Stimulated activated CD8-positive, alpha-beta memory T cell treated with anti-CD3 and anti-CD28 coated beads, Interleukin-2, amount 100 ng/mL, for 1 hour (primary cell): ENCODE measurements at places on chromosomes 7 and 10.

DNA sequence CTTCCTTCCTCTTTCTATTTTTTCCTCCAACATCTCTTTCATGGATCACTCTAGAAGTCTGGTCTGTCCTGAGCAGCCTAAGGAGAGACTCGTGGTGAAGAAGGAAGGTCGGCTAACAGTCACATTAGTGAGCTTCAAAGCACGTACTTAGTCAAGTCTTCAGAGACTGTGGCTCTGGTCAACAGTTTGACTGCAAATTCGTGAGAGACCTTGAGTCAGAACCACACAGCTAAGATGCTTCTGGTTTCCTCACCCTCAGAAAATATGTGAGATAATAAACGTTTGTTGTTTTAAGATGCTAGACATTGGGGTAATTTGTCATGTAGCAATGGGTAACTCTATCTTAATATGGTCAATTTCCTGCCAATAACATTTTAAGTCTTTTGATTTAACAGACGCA is 126.2 kb upstream of the LRRN3 start:
- DNase-seq = no peak

GRCh38 chr10:113158183-113158582 is 208.1 kb downstream of the TCF7L2 start:
- no peak for DNase-seq

- no peak for DNase-seq
These were observed 66.4 kb upstream of the SCIN start for GRCh38 chr7:12504149-12504548.

- DNase-seq = no peak
These were observed 32.4 kb upstream of the GRB10 start for GRCh38 chr7:50815138-50815537.

- no peak for DNase-seq
These were observed 28.1 kb downstream of the OAT start for GRCh38 chr10:124390471-124391187.

- no peak for DNase-seq
These were observed 98.7 kb downstream of the ETV1 start for GRCh38 chr7:13890793-13891192.

DNA sequence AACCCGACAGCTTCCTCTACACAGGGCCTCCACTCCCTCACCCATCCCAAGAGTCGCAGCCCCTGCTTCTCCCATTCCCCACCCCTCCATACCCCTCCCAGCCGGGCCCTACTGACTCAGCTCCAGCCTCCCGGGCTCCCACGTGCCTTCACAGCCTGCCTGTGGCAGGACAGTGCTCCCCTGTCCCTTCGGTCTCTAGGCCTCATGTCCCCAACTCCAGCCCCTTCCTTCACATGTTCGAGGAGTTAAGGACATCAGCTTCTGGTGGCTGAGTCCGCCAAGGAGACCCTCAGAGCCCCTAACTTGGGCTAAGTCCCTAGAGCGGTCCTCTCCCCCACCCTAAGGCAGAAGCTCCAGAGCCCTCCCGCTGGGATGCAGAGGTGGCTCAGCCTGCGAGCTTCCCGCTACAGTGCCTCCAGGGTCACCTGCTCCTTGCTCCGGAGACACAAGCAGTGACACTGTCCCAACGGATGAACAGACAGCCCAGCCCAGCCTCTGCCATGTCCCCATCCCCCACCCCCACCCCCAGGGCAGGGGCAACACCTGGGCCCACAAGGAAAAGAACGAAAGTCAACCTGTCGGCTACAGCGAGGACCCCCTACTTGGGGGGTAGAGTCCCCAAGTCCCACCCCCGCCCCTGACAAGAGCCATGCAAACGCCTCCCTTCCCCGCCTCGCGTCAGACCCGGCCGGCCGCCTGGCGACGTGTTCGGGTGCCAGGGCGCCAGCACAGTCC is 716 bp downstream of the SMARCD3 start:
- DNase-seq = no peak

GRCh38 chr7:111763221-111763801 is 201.0 kb upstream of the IMMP2L start:
- no peak for DNase-seq

DNA sequence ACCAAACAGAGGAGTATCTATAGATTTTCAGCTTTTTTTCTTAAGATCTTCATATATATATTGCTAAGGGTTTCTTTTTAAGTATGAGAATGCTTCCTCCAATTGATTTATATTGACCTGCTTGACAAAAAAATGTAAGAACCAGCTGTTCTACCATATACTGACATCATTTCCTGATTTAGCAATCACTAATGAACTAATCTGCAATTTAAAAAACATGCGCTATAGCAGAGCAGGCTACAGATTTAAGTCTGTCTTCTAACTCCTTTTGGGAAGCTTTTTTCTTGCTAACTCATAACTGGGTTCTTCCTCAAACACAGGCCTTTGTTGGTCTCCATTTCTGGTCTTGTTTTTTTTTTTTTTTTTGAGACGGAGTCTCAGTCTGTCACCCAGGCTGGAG is 33.2 kb downstream of the ABCC2 start:
- DNase-seq = no peak

DNA sequence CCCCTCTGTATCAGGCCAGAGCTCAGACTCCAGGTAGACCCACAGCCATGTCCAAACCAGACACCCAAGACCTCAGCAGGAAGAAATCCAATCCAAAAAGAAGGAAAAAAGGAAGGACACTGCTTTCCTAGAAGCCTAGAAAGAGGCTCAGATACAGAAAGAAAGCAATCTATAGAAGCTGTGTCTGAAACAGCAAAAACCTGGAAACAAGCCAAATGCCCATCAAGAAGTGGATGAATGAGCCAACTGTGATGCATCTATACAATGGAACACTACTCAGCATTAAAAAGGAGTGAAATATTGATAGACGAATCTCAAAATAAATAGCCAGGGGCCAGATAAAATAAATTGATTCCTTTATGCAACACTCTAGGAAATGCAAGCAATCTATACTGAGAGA is 31.6 kb downstream of the GRB10 start:
- DNase-seq = no peak

GRCh38 chr10:92356041-92356440 is 65.1 kb downstream of the MARCHF5 start:
- DNase-seq = no peak

GRCh38 chr7:141295367-141295895 is 221.6 kb downstream of the TMEM178B start:
- no peak for DNase-seq

- DNase-seq = no peak
These were observed 68.1 kb downstream of the SCRN1 start for GRCh38 chr7:29921404-29922010.

GRCh38 chr10:126043389-126043788 is 147.0 kb downstream of the FANK1 start:
- no peak for DNase-seq

- DNase-seq = no peak
These were observed 15.1 kb upstream of the PRLHR start for GRCh38 chr10:118610577-118610976.

GRCh38 chr10:60823324-60823723 is 45.0 kb downstream of the CDK1 start:
- DNase-seq = no peak

DNA sequence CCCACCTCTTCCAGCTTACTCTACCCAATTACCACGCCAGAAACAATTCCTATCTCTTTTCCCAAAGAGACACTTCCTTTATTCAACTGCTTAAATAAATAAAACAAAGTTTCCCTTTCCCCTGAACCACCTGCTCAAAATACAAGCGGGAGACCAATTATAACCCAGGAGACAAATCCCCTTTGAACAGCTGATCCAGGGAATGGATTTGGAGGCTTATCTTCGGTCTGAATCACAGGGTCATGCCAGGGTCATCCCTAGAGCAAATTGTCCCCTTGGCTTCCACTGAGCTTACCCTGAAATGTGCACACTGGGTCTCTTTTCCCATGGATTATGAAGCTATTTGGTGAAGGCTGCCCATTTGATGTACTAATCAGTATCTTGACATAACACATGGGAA is 99.9 kb upstream of the JAZF1 start:
- DNase-seq = no peak

GRCh38 chr10:68253346-68253745 is 21.4 kb upstream of the ATOH7 start:
- no peak for DNase-seq
